Hepatic stellate cell (primary cell): ENCODE measurements at places on chromosomes 12 and 14.

DNA sequence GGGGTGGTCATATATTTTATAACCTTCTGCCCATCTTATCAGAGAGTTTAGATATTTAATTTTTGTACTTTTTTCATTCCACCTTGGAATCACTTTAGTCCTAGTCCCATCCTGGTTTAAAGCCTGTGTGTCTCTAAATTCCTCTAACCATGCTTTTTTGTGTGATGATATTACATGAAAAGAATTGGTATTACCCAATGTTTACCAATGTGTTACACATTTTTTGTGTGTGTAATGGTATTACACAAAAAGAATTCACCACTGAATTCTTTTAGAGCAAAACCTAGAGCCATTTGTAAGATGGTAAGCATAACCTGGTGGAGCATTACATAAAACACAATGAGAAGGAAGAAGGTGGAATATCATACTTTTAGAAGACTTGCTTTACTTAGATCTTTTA is 77.5 kb downstream of the FAR2 start:
- DNase-seq: no peak

- no peak for DNase-seq
Observed at GRCh38 chr14:98952593-98953350, 319.2 kb downstream of the BCL11B start.

DNA sequence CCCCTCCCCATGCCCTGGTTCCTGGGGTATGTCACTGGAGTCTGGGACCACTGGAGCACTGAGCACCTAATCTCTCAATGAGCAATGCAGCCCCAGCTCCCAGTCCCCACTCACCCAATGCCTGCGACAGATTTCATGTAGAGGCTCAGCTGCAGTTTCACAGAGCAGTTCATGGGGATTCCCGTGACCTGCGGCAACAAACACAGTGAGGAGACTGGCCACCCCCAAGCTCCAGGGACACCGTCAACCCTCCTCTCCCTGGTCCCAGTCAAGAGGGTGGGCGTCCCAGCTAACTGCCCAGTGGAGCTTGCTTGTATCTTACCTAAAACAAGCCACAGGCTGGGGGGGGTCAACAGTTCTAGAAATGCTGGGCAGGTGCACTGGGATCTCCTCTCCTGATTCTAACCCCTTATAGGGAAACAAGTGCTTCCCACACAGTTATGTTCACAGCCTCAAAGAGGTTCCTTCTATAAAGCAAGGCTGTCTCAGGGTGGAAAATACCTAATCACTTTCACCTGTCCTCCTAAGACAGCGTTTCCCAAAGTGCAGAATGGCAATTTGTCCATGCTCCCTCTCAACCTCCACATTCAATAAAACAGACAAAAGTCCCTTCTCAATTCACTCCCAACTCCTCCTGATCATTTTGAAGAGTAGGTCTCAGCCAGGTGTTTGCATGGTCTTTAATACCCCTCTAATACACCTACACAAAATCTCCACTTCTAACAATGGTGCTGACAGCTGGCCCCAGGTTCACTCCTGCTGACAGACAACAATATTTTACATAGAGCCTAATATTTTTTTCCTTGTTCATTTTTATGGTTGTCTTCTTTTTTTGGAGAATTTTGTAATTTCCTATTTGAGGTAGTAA is 68.3 kb downstream of the SCARB1 start:
- DNase-seq: no peak

GRCh38 chr14:76786601-76787000 is 25.3 kb downstream of the VASH1 start:
- DNase-seq: no peak

DNA sequence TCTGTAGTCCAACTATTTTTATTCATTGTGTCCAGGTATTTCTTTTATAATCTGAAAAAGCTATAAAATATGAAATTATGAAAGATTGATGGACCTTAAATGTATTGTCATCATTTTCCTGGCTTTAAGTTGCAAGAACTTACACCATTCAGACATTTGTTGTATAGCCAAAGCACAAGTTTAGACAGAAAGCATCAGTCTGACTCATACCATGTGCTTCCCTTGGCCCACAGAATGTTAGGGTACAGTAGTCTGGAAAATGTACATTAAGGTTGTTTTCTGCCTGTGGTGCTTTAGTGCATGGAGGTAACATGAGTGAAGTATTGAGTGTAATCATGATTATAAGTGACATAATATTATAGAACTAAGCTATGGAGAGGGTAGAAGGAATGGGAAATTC is 1002.5 kb downstream of the BCL11B start:
- no peak for DNase-seq

DNA sequence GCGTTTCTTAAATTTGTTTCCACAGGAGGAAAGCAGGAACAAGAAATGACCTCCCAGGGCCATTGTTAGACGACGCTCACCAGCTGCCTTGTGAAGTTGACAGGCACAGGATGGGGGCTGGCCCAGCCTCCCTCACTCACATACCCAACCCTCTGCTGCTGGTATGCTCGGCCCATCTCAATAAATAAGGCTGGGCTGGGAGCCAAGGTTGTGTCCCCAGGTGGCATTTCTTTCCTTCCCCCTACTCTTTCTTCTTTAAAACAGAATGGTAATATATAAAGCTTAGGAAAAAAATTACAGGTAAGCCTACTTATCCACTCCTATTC is 93.0 kb downstream of the ACTN1 start:
- no peak for DNase-seq

- DNase-seq: peak; percentile 93
Observed at GRCh38 chr12:124453419-124454351, 113.7 kb downstream of the NCOR2 start.

- DNase-seq: no peak
Observed at GRCh38 chr12:122544537-122544936, 17.5 kb downstream of the KNTC1 start.

GRCh38 chr12:77559400-77560074 is 271.2 kb upstream of the NAV3 start:
- no peak for DNase-seq

GRCh38 chr12:108856428-108857157 is 790 bp downstream of the SSH1 start:
- DNase-seq: no peak

- DNase-seq: no peak
Observed at GRCh38 chr12:96570579-96570978, 81.2 kb downstream of the CFAP54 start.
